Activated T-helper 1 cell treated with Interleukin-2 at 50 U/mL for 16 hours (primary cell): ENCODE measurements at places on chromosomes 6 and 20.

DNA sequence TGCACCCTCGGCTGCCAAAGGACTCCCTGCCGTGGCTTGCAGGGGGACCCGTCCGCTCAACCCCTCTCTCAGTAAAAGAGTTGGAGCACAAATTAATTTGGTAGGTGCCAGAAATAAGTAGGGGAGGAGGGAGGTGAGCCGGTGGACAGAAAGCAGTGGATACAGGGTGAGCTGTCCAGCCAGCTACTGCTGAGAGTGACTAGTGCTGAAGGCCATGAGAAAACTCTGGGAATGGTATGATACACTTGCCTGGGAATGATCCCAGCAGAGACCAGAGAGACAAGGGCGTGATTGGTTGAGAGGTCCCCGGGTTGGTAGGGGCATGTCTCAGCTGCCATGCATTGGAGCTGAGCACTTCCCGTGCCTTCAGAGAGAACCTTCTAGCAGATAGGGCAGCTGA lies 15.7 kb downstream of the FOXQ1 start:
- no peak for DNase-seq

- no peak for DNase-seq
Measured at GRCh38 chr20:53468587-53468986, 125.1 kb downstream of the ZNF217 start.

DNA sequence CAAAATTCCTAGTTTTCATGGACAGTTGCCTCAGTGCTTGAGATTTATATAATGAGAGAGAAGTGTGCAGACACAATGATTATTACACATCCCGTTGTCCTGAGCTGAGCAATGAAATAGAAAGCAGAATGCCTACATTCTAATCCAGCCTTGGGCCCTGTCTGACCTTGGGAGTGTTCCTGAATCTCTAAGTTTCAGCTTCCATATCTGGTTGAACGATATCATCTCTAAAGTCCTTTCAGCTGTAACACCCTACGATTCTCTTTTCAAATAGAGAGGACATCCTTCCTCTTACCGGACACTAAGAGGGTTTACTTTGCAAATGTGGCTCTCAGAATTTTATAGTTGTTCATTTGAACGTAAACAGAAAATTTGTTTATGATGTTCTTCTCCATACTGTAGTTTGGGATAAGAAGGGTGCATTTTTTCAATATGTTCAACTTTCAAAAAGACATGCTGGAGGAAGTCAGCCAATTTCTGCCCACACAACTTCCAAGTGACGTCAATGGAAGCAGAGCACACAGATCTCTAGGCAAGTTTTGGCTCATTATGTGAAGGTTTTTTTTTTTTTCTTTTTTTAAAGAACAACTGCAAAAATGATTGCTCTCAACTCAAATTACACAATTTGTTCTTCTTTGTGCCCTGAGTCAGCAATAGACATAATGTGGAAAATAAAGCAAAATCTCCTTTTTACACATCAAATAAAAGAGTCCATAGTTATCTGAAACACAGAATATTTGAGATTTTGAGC lies 50.4 kb downstream of the PDE7B start:
- DNase-seq = no peak

- DNase-seq = no peak
Measured at GRCh38 chr6:51199105-51199552, 380.5 kb downstream of the TFAP2B start.

GRCh38 chr20:40506537-40506939 lies 182.5 kb downstream of the MAFB start:
- no peak for DNase-seq

DNA sequence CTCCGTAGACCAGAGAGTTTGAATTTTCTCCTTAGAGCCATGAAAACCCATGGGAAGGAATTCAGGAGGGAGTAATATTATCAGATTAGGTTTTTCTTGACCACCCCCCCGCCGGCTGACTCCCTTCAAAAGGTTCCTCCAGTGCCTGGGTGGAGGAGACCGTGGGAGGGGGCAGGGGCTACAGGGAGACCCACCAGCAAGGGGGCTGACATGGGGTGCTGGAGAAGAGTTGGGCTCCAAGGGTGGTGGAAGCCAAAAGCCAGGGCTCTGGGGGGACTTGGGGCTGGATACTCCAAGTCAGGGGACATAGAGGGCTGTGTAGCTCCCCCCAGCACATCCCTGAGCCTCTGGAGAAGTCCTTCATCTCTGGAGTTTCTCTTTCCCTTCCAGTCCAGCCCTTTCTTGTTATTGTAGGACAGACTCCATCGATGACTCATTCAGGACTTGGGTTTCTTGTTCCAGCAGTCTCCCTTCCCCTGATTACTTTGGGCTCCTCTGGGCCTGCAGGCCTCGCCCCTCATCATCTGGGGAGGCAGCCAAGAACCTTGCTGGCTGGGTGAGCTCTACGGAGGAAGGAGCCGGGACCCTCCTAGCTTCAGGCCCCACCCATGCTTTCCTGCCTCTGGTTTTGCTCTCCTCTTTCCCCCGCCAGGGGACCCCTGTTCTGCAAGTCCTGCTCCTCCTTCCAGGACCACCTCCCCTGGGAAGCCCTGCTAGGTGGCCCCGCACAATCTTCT lies 10.5 kb upstream of the KIAA1755 start:
- no peak for DNase-seq

GRCh38 chr20:10306440-10307358 lies 88.1 kb downstream of the SNAP25 start:
- no peak for DNase-seq

GRCh38 chr6:37077191-37077904 lies 71.9 kb downstream of the FGD2 start:
- no peak for DNase-seq

GRCh38 chr6:147194652-147195411 lies 9.4 kb upstream of the STXBP5 start:
- DNase-seq = no peak

DNA sequence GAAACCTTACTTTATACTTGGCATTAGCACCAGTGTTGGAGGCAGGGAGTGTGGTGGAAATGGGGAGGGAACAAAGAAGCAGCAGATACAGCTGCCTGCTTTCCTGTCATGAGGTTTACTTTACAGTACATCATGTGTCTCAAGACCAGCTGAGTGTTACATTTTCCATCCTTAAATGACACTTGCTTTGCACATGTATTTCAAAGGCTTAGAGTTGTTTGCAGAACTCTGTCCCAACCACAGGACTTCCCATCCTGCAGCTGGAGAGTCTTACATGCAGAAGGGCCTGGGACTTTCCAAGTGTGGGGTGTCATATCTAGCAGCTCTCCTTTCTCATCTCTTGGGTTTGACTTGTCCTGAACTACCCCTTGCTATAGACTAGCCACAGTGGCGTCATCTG lies 395.9 kb downstream of the DHX35 start:
- DNase-seq = no peak

GRCh38 chr6:71489736-71490135 lies 201.1 kb downstream of the OGFRL1 start:
- no peak for DNase-seq

- no peak for DNase-seq
Measured at GRCh38 chr6:30855429-30856075, 28.8 kb upstream of the DDR1 start.

GRCh38 chr20:15317546-15318232 lies 980.3 kb upstream of the FLRT3 start:
- no peak for DNase-seq

GRCh38 chr20:59772931-59773913 lies 160.2 kb downstream of the SYCP2 start:
- DNase-seq = no peak

GRCh38 chr20:61704661-61705060 lies 361.0 kb downstream of the TAF4 start:
- DNase-seq = no peak

DNA sequence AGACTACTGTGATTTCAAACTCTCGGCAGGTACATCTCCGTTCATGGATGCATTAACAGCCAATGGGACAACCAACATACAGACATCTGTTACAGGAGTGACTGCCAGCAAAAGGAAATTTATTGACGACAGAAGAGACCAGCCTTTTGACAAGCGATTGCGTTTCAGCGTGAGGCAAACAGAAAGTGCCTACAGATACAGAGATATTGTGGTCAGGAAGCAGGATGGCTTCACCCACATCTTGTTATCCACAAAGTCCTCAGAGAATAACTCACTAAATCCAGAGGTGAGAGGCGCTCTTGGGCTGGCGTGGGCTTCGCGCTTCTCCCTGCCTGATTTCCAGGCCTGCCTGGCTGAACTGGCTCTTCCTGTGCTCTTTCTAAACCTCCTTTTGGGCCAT lies 68.4 kb downstream of the RPP40 start:
- DNase-seq = no peak

DNA sequence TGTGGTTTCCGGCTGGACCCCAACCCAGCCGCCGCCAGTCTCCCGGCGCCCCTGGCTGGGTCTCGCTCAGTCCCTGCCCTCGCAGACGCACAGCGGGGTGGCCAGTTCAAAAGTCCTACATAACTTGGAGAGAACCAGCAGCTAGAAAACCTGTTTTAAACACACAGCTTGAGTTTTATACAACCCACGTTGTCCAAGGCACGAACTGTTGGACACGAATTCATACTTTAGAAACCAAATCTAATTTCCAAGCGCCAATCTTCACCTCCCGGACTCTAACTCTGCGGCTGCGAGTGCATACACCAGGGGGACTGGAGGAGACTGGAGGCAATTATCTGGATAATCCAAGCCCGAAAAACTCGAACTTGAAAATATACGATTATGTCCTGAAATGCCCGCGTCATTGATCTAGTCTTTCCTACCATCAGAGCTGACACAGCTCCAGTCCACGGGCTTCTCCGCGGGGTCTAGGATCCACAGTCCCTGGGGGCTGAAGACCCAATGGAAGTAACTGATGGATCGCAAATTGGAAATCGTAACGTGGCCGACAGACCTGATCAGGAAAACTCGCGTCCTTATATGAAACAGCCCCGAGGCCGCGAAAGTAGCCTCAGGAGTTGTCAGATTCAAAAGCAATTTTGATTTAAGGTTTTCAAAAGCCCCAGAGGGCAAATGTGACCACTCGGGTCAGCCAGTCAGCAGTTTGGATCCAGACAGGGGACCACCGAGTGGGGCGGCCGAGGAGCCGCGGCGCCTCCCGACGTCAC lies 843 bp upstream of the HEY2 start:
- no peak for DNase-seq

- DNase-seq = no peak
Measured at GRCh38 chr6:168468045-168468444, 27.1 kb downstream of the SMOC2 start.

GRCh38 chr6:79137671-79138070 lies 59.6 kb upstream of the PHIP start:
- no peak for DNase-seq

DNA sequence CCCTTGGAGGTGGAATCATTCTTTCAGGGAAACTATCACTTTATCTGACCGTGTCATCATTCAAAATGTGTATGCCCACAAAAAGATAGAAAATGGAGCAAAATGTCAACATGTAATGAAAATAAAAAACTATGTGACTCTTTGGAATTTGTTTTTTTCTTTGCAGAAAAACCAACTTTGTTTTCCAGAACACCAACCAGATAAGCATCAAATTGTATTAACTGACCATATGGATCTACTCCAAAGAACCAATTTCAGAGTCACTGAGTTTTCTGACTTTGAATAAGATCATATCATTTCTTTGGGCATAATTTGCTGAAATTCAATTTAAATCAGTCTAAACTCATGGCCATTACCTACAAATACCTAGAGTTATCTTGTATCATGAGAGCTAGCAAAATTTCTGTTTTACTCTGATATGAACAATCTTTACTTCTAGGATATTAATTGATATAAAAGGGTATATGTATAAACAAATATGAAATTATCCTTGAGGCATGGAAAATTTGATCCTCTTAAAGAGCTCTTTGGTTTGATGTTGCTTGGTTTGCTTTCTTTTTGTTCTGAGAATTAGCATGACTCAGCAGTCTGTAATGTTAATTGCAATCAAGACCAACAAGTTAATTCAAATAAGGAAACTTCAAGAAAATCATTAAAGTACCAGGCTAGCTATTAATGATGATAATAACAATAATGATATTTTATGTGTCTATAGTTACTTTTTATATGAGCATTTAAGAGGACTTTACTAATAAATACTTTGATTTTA lies 444.4 kb upstream of the MARCKS start:
- no peak for DNase-seq

DNA sequence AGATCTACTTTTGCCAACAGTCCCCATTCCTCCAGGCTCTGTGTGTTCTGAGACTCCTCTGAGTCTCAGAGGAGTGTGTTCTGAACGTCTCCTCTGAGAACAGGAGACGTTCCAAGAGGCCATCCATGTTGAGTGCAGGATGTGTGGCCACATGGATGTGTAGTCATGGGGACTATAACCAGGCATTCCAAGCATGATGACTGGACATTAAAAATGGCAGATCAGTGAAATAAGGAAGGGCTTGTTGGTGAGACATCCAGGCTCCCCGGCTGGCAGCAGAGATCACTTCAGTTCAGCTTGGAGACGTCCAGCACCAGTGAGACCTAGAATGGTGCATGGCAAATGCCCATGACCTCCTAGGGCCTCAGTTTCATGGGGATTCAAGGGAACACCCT lies 34.3 kb upstream of the POU5F1 start:
- no peak for DNase-seq

- no peak for DNase-seq
Measured at GRCh38 chr6:49556429-49556837, 6.0 kb downstream of the C6orf141 start.

DNA sequence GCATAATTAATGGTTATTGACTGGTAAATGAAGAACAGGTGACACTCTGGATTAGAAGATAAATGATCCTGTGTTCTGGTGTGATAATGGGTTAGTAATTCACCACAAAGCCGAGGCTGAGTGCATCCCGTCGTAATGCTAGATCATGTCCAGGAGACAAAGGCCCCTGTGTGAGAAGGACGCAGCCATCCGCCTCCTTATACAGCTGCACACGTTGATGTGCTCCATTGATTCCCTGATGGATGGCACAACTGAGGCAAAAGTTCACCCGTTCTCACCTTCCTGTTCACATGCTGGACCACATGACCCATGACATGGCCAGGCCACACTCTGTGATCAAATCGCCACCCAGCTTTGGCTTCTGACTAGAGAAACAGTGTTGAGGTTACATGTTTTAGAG lies 136.1 kb downstream of the FOXC1 start:
- DNase-seq = no peak

- DNase-seq = no peak
Measured at GRCh38 chr6:111631903-111632460, 26.3 kb upstream of the TRAF3IP2 start.

- DNase-seq = no peak
Measured at GRCh38 chr20:24148372-24148771, 159.8 kb upstream of the GGTLC1 start.

DNA sequence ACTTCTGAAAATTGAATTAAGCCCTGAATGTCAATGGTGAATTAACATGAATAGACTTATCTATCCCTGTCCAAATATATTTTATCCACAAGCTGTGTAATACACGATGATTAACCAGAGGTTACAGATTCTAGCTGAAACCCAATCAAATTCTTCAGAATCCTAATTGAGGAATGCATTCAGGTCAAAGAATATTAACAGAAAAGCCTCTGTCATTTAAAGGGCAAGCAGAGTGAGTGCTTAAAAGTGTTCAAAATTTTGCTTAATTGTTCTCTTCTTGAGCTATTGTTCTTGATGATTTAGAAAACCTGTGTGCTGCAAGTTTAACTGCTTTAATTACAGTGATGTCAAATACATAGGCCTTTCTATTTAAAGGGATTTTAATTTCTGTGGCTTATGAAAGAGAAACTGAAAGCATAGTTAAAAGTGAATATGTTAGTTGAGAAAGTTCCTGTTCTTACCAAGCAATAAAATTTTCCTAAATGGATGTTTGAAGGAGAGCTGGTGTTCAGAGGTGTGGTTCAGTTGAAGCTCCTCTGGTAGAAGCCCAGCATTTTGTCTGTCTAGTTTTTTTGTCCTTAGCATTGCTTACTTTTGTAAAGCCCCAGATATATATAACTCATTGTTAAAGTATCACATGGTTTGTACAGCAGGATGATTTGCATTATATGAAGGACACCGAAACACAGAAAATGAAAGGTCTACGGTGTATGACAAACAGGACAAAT lies 466.3 kb upstream of the PLCB4 start:
- DNase-seq = no peak
